Cardiac fibroblast (primary cell): ENCODE measurements at places on chromosomes 11 and 22.
A peak's percentile ranks its signal among the peaks of the same experiment; 100 is the strongest.

GRCh38 chr11:60835534-60835846, 6.4 kb upstream of the CCDC86 start:
- DNase-seq = peak; percentile 58

DNA sequence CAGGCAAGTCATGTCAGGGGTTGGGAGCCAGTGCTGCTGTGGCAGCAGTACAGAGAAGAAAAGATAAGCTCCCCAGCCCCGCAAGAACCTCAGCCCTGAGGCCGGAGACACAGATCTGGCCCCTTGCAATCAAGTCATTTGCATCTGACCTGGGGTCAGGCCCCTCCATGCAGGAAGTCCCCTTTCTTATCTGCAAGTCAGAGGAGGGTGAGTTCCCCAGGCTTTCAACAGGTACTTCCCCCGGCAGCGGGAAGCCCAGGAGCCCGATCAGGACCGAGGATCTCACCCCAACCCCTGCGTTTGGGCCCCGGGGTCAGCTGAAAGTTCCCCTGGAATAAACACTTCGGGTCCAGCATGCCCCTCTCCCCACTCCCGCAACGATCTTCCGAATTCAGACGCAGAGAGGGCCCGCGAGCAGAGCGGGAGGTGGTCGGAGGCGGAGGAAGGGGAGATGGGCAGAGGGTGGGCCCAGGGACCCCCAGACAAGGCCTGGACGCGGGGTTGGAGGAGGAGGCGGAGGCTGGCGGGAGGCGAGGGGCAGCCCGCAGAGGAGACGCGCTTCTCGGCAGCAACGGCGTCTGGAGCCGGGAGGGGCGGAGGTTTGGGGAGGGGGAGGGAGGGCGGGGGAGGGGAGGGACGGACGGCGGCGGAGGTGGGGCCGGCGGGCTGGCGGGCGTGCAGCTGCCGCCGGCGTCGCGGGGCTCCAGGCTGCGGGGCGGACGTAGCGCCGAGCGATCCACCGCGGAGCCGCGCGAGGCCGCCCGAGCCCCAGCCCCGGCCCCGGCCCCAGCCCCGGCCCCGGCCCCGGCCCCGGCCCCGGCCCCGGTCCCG, at the start of gene TSPAN18:
TSS of gene TSPAN18 (plus strand) at position 680 of the 831 bp plus-strand sequence. CDS start 179,455 bp downstream, outside the sequence.
- no peak for DNase-seq

DNA sequence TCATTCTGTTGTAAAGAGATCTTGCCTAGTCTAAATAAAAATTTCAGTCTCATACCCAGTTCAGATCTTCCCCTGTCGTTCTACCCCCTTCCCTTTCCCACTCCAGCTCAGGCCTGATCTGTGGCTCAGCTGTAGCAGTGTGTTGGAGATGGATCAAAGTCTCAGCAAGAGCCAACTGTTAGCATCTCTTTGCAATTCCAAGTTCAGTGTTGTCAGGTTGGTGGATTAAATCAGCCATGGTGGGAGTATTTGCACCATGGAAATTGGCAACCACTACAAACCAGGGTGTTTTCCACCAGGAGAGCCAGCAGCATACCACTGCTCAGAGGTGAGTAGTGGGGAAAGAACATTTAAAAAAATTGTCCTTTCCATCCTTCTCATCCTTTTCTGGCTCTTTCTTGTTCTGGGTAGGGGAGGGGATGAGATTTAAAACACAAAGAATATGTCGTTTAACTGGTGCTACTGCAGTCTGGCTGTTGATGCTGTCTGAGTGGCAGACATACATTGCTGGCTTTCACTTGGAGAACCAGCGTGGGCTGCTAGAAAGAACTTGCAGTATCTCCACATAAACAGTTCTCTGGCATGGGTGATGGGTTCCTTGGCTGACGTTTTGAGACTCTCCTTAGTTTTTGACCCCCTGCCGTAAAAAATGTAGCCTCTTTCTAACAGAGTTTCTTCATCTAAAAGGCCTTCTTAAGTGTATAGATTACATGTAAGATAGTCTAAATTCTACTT, 514.1 kb downstream of the RAB38 start:
- no peak for DNase-seq

GRCh38 chr11:130212431-130212961, 52.9 kb downstream of the ST14 start:
- DNase-seq = no peak

DNA sequence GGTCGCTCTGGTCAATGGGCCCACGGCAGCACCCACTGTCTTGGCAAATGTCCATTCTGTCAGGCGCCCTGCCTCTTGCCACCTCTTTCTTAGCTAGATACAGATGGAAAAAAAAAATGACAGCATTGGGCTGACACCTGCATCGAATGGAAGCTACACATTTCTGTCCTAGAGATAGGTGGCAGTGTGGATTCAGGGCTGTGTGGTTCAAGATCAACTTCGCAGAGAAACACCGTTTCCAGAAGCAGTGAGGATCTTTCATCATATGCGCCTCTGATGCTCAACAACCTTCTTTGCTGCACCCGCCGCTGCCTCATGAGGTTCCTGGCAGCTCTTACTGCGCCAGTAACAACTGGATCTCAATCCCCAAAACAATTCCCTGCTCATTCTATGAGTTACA, 236.3 kb downstream of the KIRREL3 start:
- DNase-seq = no peak

DNA sequence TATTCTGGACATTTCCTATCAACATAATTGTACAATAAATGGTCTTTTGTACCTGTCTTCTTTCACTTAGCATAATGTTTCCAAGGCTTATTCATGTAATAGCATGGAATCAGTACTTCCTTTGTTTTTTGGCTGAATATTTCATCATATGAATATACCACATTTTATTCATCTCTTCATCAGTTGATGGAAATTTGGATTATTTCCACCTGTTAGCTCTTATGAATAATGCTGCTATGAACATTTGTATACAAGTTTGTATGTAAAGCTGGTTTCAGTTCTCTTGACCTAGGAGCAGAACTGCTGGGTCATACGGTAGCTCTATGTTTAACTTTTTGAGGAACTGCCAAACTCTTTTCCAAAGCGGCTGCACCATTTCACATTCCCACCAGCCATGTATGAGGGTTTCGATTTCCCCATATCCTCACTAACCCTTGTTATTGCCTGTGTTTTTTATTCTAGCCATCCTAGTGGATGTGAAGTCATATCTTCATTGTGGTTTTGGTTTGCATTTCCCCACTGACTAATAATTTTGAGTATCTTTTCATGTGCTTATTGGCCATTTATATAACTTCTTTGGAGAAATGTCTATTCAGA, 20.9 kb downstream of the EXT2 start:
- DNase-seq = no peak

DNA sequence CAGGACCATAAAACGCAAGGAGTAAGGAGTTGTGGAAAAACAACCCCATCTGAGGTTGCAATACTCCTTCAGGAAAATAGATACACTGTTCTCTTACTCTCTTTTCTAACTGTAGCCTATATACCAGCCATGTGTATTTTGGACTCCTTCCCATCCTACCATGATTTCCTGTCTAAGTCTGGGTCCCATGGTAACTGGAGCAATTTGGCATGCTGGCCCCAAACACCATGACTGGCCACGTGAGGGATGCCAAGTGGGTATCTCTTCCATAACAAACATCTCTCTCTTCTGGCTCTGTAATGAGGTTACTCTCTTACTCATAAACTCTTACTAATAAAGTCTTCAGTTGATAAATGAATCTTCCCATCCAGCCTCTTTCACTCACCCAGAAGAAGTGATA, 26.5 kb downstream of the ABTB2 start:
- peak; percentile 67 for DNase-seq

DNA sequence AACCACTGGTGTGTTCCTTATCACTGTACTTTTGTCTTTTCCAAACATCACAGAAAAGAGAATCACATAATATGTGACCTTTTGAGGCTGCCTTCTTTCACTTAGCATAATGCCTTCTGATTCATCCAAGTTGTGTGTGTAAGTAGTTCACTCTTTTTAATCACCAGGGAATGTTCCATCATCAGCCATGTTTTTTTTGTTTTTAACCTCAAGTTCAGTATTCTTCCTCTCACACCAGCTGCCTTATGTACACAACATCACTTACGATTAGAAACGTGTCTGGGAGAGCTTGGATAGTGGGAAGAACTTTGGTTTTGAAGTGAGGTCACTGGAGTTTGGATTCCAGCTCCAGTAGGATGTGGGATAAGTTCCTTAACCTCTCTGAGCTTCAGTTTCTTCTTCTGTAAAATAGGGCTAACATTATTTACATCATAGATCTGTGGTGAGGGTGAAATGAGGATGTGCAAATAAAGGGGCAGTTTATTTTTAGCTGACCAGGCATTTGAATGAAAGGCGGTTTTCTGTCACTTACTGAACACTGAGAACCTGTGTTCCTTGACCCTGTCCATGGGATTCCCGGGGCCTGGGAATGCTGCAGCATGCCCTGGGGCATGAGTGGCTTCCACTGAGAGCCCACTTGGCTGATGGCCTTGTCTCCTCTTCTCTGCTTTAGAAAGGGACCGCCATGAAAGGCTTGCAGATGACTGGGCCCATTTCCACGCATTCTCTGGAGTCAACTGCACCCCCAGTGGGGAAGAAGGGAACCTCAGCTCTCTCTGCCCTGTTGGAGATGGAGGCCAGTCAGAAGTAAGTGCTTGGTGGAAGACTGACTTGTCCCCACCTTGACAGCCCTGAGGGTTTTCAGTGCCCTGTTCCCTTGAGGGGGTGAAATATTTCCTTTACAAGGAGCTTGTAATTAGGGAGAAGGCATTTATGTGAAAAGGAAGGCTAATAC, 92.6 kb downstream of the DEPDC5 start:
- DNase-seq = peak; percentile 71

- no peak for DNase-seq
These were observed 8.0 kb downstream of the SYT12 start for GRCh38 chr11:67030976-67031375.

DNA sequence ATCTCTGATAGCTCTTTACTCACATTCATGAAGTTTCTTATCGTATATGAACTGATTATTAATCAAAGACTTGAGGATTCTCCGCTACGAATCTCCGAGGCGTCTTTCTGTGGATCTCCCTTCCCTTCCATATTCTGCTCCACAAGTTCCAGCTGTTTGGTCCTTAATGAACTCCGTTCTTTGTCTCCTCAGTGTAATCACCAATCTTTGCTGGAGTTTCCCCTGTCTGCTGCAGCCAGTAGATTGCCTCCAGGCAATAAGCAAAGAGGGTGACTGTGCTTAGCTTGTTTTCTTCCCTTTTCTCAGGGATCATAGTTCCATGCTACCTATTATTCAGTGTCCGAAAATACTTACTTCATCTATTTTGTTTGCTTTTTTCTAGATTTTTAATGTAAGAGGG, 169.6 kb upstream of the FOLH1 start:
- no peak for DNase-seq

- no peak for DNase-seq
These were observed 69.1 kb downstream of the SMCO4 start for GRCh38 chr11:93474123-93474522.

DNA sequence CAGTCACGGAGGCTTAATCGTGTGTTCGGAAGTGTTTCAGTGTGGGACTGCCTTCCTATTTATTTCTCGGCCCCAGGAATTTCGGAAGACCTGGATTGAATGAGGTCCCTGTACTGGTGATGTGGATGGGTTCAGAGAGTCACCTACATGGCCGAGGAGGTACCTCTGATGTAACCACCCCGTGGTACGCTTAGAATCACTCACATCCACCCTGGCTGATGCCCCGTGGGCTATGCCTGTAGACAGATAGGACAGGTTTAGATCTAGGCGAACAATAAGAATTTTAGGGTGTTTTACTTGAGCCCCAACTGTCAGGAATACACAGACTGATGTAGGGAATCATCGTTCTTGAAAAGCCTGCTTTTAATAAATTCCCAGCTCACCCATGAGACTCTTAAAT, 2.0 kb downstream of the MPPED1 start:
- DNase-seq = no peak

DNA sequence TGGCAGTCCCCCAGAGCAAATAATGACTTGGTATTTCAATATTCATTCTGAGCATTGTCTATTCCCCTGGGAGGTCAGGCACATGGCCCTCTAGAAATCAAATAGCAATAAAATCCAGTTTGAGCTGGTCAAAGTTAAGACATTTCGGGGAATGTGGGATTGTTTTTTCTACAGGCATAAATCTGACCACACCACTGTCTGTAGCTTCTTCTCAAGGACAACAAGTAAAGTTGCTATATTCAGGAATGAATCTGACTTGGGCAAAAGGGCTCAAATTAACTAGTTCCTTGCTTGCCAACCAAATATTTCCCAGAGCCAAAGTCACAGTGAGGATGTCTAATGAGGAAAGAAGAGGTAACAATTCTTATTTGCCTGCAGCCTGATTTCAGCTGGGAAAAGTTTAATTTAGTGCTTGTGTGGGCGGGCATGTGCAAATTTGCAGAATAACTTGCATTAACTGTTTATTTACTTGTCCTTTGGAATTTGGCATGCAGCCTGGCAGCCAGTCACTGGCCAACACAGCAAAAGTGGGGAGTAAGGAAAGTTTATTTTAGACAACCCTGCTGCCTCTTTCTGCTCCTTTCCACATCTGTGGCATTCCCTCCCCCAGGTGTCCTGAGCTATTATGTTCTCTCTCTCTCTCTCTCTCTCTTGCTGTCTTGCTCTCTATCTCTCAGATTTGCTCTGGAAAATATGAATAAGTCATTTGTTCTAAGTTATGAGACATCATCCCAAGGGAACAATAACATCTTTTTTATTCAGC, 51.2 kb upstream of the ARHGAP20 start:
- DNase-seq = peak; percentile 89

DNA sequence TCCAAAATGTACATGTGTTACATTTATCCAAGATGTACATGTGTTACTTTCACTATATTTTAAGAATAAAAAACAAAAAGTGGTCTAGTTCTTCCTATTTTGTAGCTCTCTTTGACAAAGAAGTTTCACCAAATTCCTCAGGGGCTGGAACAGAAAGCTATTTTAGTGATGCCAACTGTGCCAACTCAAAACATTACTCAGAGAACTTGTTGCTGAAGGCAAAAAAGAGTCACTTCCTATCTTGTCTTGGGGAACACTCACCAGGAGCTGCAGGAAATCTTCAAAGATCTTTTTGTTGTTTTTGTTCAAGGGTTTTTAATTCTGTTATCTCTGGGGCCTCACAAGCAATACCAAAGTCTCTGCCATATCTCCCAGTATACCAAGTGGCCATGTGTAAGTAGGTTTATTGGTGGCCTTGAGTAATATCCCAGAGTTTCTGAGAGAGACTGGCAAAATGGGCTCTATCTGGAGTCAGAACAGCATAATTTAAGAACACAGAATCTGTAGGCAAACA, 13.6 kb upstream of the EED start:
- DNase-seq = no peak
